Smooth muscle cell of the umbilical artery (primary cell): ENCODE measurements at places on chromosomes 3 and 15. TPM values are rescaled to one million over a fixed set of nuclear protein-coding genes. Genes with fewer than 3 reads are reported as not detected.

Gene GOLGA8N
- total RNA-seq: 3.5 and 4.8 TPM in 2 replicates

Gene CMTM8
- total RNA-seq: not detected in 2 replicates

Gene NPAP1
- not detected in 2 replicates for total RNA-seq

Gene TPRG1
- 0.30 and 1.3 TPM in 2 replicates for total RNA-seq

Gene CCK
- 0.55 TPM in 1 of 2 replicates, not detected in the other for total RNA-seq

Gene CCDC54
- not detected in 2 replicates for total RNA-seq

Gene DISP2
- 0.09 and 0.30 TPM in 2 replicates for total RNA-seq

Gene P2RY1
- total RNA-seq: 0.59 and 0.88 TPM in 2 replicates

Gene TM4SF1
- total RNA-seq: 17.5 and 59.2 TPM in 2 replicates

Gene SAMD7
- not detected in 2 replicates for total RNA-seq

Gene KNG1
- total RNA-seq: not detected in 2 replicates

Gene CCDC13
- total RNA-seq: 0.14 and 0.59 TPM in 2 replicates

Gene CLDN16
- total RNA-seq: under 0.01 and 0.23 TPM in 2 replicates
